ENCODE measurements at places on chromosomes 5 and 9.

GRCh38 chr9:121990600-121991306, 102.4 kb downstream of the TTLL11 start:
- peak; percentile 31 for ATAC-seq

DNA sequence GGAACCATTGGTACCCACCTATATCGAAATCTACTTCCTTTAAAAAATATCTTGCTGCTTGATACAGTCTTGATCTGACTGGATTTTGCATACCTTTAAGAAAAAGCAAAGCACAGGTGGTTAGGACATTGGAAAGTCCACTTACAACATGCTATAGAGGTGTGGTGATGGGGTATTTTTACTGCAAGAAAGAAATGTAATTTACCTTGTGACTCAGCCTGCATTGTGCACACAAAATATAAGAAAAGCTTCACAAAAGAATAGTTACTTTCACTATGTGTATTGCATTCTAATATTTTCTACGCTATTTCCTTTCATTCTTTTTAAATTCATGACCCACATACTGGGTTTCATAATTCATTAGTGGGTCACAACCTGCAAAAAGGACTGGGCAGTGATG, 236.2 kb upstream of the RASEF start:
- ATAC-seq = no peak

- peak; percentile 93 for ATAC-seq
Observed at GRCh38 chr9:99050292-99050911, 54.5 kb upstream of the TGFBR1 start.

- no peak for ATAC-seq
Observed at GRCh38 chr5:1332461-1333001, 12.4 kb downstream of the CLPTM1L start.

DNA sequence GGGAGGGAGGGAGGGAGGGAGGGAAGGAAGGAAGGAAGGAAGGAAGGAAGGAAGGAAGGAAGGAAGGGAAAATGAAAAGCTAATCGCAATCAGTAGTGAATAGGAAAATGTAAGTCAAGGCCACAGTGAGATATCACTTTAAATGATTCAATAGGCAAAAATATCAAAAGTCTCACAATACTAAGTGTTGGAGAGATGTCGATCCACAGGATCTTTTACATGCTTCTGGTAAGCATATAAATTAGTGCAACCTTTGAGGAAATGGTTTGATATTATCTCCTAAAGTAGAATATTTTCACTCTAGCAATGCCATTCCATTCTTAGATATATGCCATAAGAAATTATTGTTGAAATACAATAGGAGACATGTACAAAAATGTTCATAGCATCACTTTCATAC, 58.4 kb downstream of the FRMD3 start:
- no peak for ATAC-seq

DNA sequence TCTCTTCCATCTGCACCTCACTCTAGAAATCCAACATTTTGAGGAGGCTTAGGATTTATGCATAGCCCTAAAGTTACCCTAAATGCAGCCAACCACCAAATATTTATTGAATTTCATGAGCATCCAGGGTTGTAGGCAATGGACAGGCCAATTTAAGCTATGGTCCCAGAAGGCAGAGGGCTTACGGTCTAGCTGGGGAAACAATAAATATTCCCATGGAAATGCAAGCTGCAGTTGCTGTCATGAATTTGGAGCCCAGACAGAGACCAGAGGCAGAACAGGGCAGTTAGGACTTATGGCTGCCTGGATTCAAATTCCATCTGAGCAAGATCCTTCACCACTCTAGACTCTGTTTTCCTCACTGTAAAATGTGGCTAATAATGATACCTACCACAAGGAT, 9.1 kb upstream of the INSYN2B start:
- ATAC-seq = no peak

DNA sequence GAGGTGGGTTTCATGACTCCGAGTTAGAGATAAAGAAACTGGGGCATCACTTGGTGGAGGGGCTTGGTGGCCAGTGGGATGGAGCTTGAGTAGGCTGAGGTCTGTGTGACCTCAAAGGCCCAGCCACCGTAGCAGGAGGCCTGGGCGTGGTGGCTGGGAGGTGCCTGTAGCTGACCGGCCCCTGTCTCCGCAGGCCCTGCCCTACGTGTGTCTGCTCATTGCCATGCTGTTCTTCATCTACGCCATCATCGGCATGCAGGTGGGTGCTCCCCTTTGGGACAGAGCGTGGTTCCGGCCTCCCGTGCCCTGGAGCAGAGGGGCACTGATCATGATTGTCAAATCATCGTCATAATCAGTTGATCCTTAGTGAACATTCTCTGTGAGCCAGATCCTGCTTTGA, 196.2 kb downstream of the CACNA1B start:
- no peak for ATAC-seq

DNA sequence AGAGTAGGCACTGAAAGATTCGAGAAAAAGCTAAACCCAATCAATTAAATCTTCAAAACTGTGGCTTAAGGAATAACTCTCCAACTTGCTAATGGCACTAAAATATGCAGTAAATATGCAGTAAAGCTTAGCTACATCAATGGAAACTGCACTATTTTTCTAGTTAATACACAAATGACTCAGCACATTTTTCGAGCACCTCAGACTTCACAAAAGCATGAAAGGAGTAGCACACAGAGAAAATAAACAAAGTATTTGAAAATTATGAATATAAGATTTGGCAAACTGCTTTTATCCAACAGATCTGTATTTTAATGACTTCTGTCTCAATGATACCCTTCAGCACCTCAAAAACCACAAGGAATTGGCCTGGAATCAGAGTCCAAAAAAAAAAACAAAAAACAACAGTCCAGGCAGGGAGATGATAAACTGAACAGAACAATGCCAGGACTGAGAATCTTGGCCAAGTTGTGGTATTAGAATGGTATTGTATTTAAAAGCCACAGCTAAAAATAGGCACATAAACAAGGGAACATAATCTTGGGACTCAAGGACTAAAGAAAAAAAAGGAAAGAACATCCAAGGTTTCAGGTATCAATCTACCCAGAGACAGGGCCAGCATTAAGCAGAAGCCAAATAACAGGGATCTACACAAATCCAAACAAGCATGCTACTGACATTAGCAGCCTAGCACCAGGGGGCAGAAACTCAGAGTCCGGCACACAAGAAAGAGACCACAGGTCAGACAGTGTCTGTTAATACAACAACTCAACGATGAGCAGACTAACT, 21.4 kb downstream of the TMEM245 start:
- peak; percentile 81 for ATAC-seq

GRCh38 chr5:14208071-14209021, 65.2 kb downstream of the TRIO start:
- no peak for ATAC-seq

DNA sequence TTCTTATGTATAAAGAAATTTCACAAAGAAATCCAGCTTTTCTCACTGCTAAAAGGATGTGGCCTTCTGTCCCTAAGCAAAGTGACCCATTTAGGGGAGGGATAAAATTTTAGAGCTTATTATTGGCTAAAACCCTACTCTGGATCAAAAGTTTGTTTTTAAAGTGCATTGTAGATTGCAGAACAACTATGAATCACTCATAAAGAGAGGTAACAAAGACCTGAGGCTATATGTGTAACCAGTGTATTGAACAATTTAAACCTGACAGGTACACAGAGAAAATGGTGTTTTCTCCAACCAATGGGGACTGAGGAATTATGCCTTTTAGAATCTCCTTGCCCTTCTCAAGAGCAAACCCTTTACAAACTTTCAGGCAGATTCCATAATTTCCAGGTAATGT, 86.6 kb downstream of the MUSK start:
- no peak for ATAC-seq

- ATAC-seq = no peak
Observed at GRCh38 chr9:35364817-35365585, 124.9 kb upstream of the RUSC2 start.

DNA sequence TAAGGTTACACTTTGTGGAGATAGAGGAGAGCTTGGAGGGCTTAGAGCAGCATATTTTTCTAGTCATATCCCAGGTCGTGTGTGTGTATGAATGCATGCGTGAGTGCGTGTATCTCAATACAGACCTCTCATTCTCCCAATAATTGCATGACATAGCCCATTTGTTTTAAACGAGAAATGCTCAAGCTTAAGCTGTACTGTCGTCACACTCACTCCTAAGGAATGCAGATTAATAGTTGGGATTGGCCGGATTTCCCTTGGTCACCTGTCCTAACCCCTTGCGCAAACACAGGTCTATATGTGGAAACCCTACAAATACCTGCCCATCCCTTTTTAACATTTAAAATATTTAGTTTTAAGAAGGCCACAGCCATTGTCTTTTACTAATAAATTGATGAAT, 165.8 kb downstream of the SEMA5A start:
- ATAC-seq = no peak

DNA sequence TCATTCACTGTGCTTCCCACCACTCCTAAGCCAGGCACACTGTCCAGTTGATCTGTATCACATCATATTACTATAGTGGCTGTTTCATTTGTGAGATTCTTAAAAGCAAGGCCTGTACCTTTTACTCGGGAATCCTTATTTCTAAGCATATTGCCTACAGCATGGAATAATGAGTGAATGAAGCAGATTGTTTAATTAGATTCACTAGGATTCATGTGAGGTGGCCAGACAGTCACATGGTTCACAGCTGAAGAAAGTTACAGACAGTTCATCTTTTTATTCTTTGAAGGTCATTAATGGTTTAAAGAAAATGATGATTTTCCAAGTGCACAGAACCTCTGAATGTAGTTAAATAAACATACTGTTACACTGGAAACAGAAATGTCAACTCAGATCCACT, 24.3 kb upstream of the SEMA6A start:
- ATAC-seq = no peak

DNA sequence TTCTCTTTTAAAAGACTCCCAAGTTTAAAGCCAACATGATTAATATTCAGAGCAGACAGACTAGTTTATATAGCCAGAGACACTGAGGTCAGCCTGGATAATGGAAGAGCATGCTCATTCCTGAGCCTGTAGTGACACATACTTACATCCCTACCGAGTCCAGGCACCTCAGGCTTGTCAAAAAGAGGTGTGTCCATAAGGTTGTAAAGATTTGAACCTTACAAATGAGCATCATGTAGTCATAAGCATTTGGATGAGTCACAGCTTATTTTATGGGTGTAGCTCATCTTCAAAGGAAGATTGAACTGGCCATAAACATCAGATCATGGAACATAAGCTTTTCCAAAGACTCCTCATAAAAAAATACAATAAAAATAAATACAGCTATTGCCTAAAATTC, 333.5 kb downstream of the EFNA5 start:
- peak; percentile 99 for ATAC-seq

DNA sequence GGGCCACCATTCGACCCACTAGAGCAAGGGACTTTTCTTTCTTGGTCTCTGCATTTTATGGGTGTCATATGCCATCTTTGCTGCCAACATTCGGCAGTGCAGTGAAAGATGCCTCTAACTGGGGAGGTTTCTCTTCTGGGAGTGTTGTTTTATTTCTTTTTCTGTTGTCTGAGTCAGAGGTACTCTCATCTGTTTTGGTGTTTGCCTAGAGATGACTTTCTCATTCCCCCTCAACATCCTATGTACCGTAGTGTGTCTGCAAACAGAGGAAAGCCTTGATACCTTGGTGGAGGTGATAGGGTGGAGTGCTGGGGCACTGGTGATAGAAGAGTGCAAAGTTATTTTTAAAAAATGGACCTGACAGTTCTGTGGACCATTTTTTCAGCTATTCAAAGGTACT, 182.1 kb downstream of the ARHGAP26 start:
- no peak for ATAC-seq

DNA sequence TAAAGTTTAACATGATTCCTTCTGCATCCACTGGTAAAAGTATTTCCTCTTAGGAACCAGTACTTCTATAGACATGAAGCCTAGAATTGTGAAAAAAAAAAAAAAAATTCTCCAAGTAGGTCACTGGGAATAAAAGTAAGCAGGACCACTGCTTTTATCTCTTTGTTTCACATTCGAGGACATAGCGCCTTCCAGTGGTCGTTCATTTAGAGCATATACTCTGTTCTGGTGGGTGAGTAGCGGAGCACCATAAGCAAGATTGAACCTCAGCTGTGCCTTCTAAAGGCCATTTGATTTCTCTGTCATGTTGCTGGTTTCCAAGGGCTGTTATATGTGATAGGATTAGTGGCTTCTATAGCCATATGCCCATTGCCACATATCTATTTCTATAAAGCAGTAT, 393.1 kb downstream of the TMEM232 start:
- no peak for ATAC-seq

DNA sequence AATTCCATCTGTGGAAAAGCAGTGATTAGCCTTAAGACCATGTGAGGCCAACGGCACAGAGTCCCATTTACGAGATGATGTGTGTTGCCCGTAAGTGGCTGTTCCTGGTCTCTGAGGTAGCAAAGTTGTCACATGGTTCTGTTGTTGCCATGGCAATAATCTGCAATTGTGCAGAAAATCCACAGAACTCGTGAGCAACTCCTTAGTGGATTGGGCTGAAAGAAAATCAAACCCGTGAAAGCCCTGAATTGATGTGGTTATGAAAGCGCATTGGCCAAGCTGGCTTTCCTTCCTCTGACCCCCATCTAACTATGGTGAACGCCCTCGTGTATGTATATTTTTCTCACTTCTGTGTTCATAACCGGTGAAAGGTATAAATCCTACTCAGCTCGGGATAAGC, 614.7 kb downstream of the EBF1 start:
- ATAC-seq = peak; percentile 33

DNA sequence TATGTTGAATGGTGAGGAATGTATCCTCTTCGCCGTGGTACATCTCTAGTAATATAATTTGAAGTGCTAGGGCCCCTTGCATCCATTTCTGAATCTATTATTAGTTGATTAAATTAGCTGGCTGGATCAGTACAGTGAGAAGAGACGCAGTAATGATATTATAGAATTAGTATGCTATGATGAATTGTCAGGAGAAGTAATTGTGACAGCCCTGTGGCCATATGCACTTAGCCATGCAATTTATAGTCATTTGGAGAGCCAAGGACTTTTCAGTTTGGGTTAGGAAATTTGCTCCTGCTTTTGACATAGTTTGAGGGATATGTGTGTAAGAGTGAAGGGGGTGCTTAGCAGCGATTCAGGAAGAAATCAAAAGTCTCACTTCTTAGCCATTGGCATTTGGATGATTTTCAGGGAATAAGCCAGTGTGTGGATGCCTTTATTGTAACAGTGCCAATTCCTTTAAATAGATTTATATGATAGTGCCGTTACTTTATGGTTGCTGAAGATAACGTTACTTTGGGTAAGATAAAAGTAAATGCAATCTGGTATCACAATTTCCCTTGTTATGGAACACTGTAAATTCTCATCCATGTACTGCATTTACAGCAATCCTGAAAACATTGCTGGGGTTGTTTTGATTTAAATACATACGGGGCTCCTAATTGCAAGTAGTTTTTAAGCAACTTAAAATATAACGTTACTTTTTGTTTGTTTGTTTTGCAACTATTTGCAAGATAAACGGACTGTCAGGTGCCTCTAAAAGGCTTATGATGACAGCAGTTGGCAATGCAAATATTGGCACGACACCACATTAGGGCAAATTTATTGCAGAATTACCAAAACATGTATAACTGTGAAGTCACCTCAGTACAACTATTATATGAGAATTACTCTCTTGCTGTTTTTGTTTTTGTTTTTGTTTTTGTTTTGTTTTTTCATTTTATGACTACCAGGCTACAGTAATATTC, 875.4 kb upstream of the WWC1 start:
- no peak for ATAC-seq

Measured in motor neuron (in vitro differentiated cells).